ENCODE measurements at places on chromosomes 7 and 10.
A peak's percentile ranks its signal among the peaks of the same experiment; 100 is the strongest.

DNA sequence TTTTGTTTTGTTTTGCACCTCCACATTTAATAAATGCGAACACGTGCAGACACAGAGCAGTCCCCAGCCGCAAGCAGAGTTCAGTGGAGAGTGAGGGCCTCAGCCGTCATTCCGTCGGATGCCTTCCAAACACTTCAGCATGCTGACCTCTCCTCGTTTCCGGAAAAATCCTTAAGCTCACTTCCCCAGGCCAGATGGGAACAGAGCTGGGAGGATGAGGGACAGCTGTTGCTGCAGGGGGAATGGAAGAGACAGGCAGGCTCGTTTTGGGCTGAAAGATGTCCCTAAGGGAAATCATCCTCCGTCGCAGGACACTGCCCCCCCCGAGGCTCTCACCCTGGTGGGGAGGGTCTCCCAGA is 17.2 kb upstream of the FGFR2 start:
- no peak overlapping the region for H3K4me3 ChIP-seq
- H3K27ac ChIP-seq = no peak overlapping the region
- H3K4me1 ChIP-seq = no peaks in the 10 kb centered on the region
- no peak for DNase-seq
- no peaks in the 10 kb centered on the region for H3K36me3 ChIP-seq
- H3K27me3 ChIP-seq = no peaks in the 10 kb centered on the region

- H3K4me3 ChIP-seq = no peak overlapping the region
- no peaks in the 10 kb centered on the region for H3K36me3 ChIP-seq
- peaks cover 11% of the 10 kb centered on the region for H3K4me1 ChIP-seq
- DNase-seq = no peak
- no peak overlapping the region for H3K27ac ChIP-seq
Observed at GRCh38 chr10:119538632-119539358, 3.7 kb downstream of the RGS10 start.

DNA sequence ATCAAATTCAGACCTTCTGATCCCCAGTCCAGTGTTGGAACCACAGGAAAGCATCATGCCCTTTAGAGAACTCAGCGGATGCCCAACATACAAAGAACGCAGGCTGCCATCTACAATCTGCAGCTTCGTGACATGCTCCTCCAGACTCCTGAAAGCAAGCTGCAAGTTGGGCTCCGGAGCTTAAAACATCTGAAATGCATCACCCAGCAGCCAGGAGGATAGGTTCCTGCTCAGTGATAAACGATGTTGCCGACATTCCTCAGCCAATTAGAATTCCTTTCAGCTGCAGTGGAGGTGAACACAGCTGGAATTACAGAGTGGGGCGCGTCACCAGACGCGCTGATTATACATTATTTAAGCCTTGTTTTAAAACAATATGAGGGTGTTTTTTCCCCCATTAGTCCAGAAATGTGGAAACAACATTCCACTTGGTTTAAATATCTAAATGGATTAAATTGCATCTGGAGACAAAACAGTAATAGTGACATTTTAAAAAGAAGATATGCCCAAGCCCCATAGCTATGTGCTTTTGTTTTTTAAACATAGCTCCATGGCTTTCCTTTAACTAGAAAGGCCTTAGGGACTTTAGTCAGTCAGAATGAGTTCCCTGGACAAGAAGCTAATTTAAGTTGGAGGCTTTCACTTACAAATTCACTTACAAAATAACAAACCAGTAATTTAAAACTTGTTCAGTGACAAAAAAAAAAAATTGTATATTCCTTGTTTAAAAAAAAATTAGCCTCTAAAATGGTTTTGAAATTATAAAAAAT is 6.3 kb downstream of the SMURF1 start:
- DNase-seq = peak; percentile 69
- H3K4me3 ChIP-seq = peak overlapping the region; percentile 15
- H3K27me3 ChIP-seq = no peaks in the 10 kb centered on the region
- H3K36me3 ChIP-seq = no peaks in the 10 kb centered on the region

GRCh38 chr10:133618851-133619250 is 7.7 kb downstream of the FRG2B start:
- no peak overlapping the region for H3K4me3 ChIP-seq
- H3K27me3 ChIP-seq = no peaks in the 10 kb centered on the region
- H3K27ac ChIP-seq = no peak overlapping the region
- H3K4me1 ChIP-seq = no peaks in the 10 kb centered on the region
- DNase-seq = no peak

- peak; percentile 25 for DNase-seq
- no peaks in the 10 kb centered on the region for H3K27me3 ChIP-seq
- H3K36me3 ChIP-seq = no peaks in the 10 kb centered on the region
- H3K4me3 ChIP-seq = no peak overlapping the region
Observed at GRCh38 chr7:103613655-103614642, 167.9 kb upstream of the SLC26A5 start.

DNA sequence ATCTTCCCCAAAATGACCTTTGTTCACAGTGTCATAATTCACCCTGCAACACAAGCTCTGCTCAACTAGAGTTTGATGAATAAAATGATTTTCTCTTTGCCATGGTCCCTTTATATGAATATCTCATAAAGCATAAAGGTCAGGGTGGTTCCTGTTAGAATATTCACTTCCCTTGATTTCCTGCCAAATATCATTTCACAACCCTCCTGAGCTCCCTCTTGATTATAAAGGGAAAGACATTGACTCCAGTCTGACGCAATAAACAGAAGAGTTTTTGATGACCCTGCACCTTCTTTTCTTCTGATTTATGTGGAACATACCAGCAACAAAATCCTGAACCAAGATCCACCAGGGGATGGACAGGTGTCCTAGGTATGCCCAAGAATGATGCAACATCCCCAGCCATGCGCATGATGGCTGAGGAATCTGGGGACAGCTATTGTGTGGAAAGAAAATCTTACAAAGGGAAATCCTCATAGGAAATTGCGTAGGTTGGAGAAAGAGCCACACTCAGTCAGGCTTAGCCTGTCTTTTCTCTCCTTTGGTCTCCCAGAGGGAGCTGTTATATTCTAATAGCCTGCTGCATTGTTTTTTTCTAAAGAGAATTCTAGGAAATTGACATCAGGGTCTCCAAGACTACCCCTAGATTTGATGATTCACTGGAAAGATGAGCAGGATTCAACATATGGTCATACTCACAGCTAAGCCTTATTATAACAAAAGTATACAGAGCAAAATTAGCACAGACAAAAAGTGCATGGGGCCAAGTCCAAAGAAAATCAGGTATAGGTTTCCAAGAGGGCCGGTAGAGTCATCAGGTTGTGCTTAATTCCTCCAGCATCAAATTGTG is 18.8 kb downstream of the IFIT3 start:
- DNase-seq = peak; percentile 86
- H3K4me1 ChIP-seq = peaks cover 14% of the 10 kb centered on the region
- no peak overlapping the region for H3K4me3 ChIP-seq
- no peaks in the 10 kb centered on the region for H3K27me3 ChIP-seq
- no peaks in the 10 kb centered on the region for H3K36me3 ChIP-seq
- no peak overlapping the region for H3K27ac ChIP-seq

DNA sequence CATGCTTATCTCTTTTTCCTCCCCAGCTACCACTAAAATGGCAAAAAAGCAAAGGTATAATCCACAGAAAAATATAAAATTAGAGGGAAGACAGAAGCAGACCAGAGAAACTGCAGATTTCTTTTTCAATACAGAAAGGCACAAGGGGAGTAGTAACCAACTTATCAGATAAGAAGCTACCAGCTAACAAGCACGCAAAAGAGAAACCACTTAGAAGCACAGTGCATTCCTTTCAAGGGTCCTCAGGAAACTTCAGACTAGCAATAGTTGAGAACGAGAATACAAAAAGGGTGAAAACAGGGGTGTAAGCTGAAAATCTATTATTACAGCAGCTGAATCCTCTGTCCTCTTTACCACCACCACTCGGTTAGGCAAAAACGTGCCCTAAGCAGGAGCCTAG is 9.9 kb upstream of the OR2A5 start:
- no peaks in the 10 kb centered on the region for H3K27me3 ChIP-seq
- DNase-seq = no peak
- H3K27ac ChIP-seq = no peak overlapping the region
- H3K4me1 ChIP-seq = no peaks in the 10 kb centered on the region

DNA sequence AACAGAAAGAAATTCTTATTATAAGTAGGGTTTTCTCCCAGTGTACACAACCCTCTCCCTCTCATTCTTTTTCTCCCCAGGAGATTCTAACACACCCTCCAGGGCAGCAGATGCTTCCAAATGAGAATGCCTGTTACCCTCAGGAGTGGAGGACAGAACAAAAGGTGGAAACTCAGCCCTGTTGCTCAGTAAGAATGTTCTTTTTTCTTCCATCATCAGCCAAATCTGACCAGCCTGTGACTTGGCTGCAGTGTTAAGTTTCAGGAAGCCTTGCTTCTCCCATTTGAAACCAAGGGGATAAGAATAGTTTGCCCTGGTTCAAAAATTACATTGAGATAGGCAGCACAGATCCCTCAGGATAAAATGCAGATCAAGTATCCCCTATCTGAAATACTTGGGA is 77.5 kb upstream of the EEPD1 start:
- no peaks in the 10 kb centered on the region for H3K36me3 ChIP-seq
- H3K27ac ChIP-seq = no peak overlapping the region
- peaks cover 12% of the 10 kb centered on the region for H3K27me3 ChIP-seq
- H3K4me1 ChIP-seq = no peaks in the 10 kb centered on the region

- no peaks in the 10 kb centered on the region for H3K27me3 ChIP-seq
- no peak overlapping the region for H3K27ac ChIP-seq
- peaks cover 17% of the 10 kb centered on the region for H3K4me1 ChIP-seq
- no peak overlapping the region for H3K4me3 ChIP-seq
- no peaks in the 10 kb centered on the region for H3K36me3 ChIP-seq
- no peak for DNase-seq
Observed at GRCh38 chr10:60310740-60311139, 78.9 kb downstream of the ANK3 start.

GRCh38 chr10:113491967-113492565 is 60.8 kb upstream of the HABP2 start:
- no peak overlapping the region for H3K4me3 ChIP-seq
- no peaks in the 10 kb centered on the region for H3K4me1 ChIP-seq
- H3K36me3 ChIP-seq = no peaks in the 10 kb centered on the region
- no peaks in the 10 kb centered on the region for H3K27me3 ChIP-seq
- no peak for DNase-seq

- no peak for DNase-seq
- H3K4me3 ChIP-seq = no peak overlapping the region
- no peak overlapping the region for H3K27ac ChIP-seq
- no peaks in the 10 kb centered on the region for H3K4me1 ChIP-seq
Observed at GRCh38 chr10:19782430-19783089, 33.7 kb upstream of the PLXDC2 start.

DNA sequence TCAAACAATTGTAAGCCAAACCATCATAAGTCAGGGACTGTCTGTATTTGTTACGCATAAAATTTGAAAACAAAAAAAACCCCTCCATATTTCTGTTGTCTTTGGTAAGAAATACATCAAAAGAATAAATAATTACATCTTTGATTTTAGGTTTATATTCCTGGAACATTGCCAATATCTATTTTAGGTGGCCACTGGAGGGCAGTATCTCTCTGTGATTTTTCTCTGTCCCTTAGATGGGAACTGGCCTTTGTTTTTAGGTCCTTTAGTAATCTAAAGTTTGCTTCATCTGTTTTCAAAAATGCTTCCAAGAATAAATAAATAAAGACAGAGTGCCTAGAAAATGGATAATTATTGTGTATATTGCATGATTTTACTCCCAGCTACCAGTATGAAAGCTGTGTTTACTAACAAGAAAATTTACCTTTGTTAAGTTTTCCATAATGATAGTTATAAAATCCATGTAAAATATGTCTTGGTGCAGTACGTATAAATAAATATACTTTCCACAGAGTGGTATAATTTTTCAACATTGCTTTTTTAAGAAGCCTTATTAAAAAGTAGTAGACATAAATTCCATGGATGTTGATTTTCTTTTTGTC is 64.2 kb downstream of the PHYHIPL start:
- no peaks in the 10 kb centered on the region for H3K36me3 ChIP-seq
- H3K27ac ChIP-seq = no peak overlapping the region
- H3K27me3 ChIP-seq = no peaks in the 10 kb centered on the region
- peak; percentile 26 for DNase-seq

DNA sequence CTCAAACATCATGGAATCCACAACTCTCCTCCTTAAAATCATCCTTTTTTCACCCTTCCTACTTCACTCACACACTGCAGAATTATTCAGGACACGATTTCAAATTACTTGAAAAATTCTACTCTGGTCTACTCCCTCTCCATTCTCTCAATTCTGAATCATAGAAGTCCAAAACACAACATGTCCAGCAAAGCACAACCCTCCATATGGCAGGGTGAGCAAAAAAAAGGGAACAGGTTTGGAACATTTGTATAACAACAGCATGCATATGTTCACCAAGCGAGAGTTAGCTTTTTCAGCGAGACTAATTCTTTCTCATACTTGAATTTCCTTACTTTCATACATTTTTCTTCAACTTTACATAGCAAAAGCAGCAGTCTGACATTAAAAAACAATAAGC is 73.4 kb downstream of the ABI1 start:
- no peaks in the 10 kb centered on the region for H3K36me3 ChIP-seq
- H3K4me3 ChIP-seq = no peak overlapping the region
- H3K27ac ChIP-seq = no peak overlapping the region
- no peaks in the 10 kb centered on the region for H3K27me3 ChIP-seq
- H3K4me1 ChIP-seq = peaks cover 2% of the 10 kb centered on the region
- no peak for DNase-seq

- no peaks in the 10 kb centered on the region for H3K27me3 ChIP-seq
- peak; percentile 9 for DNase-seq
- H3K36me3 ChIP-seq = no peaks in the 10 kb centered on the region
- no peak overlapping the region for H3K27ac ChIP-seq
- no peak overlapping the region for H3K4me3 ChIP-seq
Observed at GRCh38 chr10:22684699-22685098, 29.7 kb downstream of the PIP4K2A start.

- H3K4me3 ChIP-seq = no peak overlapping the region
- H3K27me3 ChIP-seq = no peaks in the 10 kb centered on the region
- no peak overlapping the region for H3K27ac ChIP-seq
- DNase-seq = peak; percentile 86
- H3K4me1 ChIP-seq = peaks cover 2% of the 10 kb centered on the region
- no peaks in the 10 kb centered on the region for H3K36me3 ChIP-seq
Observed at GRCh38 chr7:45402480-45403218, 171.5 kb upstream of the ADCY1 start.

- no peak for DNase-seq
- no peaks in the 10 kb centered on the region for H3K27me3 ChIP-seq
- no peak overlapping the region for H3K27ac ChIP-seq
- H3K4me1 ChIP-seq = no peaks in the 10 kb centered on the region
- H3K4me3 ChIP-seq = no peak overlapping the region
- H3K36me3 ChIP-seq = no peaks in the 10 kb centered on the region
Observed at GRCh38 chr10:113347508-113347907, 205.3 kb upstream of the HABP2 start.

DNA sequence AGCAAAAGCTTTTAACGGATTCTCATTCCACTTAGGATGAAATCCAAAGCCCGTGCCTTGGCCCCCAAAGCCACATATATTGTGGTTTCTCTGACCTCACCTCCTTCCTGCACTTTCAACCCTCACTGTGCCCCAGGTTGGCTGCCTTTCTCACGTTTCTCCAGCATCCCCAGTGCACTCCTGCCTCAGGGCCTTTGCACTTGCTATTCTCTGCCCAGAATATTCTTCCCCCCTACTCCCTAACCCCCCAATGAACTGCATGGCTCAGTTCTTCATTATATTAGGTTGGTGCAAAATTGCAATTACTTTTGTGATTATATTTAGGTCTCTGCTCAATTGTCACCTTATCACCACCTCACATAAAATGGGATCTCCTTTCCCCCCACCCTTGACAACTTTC is 34.2 kb downstream of the MYOF start:
- H3K27me3 ChIP-seq = no peaks in the 10 kb centered on the region
- peaks cover 22% of the 10 kb centered on the region for H3K36me3 ChIP-seq
- DNase-seq = no peak
- no peak overlapping the region for H3K27ac ChIP-seq

GRCh38 chr10:78937393-78937792 is 131.4 kb upstream of the ZMIZ1 start:
- no peak overlapping the region for H3K4me3 ChIP-seq
- H3K27me3 ChIP-seq = no peaks in the 10 kb centered on the region
- no peak overlapping the region for H3K27ac ChIP-seq
- no peak for DNase-seq
- peaks cover 6% of the 10 kb centered on the region for H3K4me1 ChIP-seq
- H3K36me3 ChIP-seq = no peaks in the 10 kb centered on the region

Measured in fibroblast of lung (primary cell).